ENCODE measurements at places on chromosomes 4 and X.

GRCh38 chrX:8927066-8927635 lies 106.8 kb downstream of the FAM9B start:
- no peak for DNase-seq

- DNase-seq = no peak
Measured at GRCh38 chr4:1044469-1045192, 33.2 kb downstream of the FGFRL1 start.

DNA sequence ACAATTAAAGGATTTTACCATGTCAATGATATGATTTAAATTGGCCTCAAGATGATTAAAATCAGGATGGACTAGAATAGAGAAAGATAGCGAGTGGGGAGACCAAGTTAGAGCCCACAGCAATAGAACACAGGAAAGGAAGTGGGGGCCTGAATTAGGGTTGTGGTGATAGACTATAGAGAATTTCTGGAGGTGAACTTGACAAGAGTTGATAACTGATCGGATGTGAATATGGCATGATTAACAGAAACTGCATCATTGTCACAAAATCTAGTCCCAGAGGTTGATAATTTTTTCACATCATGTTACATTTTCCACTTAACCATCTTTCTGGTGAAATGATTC lies 26.3 kb upstream of the TRPC3 start:
- no peak for DNase-seq

- DNase-seq = no peak
Measured at GRCh38 chrX:149818652-149819051, 36.9 kb downstream of the MAGEA9 start.

- DNase-seq = no peak
Measured at GRCh38 chrX:37684973-37685372, 618 bp upstream of the XK start.

DNA sequence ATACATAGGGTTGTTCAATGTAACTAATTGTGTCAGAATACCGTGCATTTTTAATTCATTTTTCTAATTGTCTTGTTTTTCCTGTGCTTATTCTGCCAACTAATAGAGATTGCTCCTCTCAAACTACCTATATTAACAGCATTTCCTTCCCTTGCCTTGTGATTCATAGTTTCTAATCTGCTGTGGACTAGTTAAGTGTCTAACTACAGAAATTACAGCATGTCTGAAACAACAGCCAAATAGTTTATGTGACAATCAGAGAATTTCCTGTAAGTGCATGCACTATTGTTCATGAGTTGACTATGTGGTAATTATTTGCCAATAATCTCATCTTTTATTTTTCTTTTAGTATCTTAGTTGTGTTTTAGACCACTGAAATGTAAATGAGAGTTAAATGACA lies 4.1 kb upstream of the SEC24B start:
- no peak for DNase-seq

DNA sequence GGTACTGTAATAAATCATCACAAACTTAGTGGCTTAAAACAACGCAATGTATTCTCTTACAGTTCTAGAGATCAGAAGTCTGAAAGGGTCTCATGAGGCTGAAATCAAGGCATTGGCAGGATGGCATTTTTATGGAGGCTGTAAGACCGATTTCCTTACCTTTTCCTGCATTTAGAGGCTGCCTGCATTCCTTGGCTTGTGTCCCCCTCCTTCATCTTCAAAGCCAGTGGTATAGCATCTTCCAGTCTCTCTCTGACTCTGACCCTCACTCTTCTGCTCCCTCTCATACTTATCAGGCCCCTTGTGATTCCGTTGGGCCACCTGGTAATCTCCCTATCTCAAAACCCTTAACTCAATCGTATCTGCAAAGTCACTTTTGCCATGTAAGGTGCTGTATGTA lies 258.2 kb upstream of the JADE1 start:
- no peak for DNase-seq

- DNase-seq = peak; percentile 12
Measured at GRCh38 chr4:82469791-82470345, 39.5 kb downstream of the ENOPH1 start.

GRCh38 chrX:83934220-83934619 lies 73.3 kb downstream of the CYLC1 start:
- DNase-seq = peak; percentile 1

GRCh38 chr4:8473920-8474590 lies 33.5 kb downstream of the TRMT44 start:
- no peak for DNase-seq

- no peak for DNase-seq
Measured at GRCh38 chr4:109211671-109212070, 90.8 kb downstream of the COL25A1 start.

DNA sequence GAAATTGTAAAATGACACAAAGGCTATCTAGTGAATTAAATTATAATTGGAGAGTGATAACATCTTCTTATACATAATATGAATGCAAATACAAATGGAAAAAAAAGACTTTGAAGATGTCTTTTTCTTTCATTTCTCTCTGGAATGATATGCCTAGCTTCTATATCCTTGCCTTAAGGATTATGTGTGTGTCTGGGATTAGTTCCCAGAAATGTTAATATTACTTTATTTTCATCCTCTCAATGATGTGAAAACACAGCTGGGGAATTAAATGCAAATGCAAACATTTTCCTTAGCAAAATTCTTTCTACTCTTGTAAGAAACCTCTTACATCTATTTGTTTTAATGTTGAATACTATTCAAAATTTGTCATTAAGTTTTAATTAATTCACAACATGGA lies 441.9 kb downstream of the FSTL5 start:
- DNase-seq = no peak

DNA sequence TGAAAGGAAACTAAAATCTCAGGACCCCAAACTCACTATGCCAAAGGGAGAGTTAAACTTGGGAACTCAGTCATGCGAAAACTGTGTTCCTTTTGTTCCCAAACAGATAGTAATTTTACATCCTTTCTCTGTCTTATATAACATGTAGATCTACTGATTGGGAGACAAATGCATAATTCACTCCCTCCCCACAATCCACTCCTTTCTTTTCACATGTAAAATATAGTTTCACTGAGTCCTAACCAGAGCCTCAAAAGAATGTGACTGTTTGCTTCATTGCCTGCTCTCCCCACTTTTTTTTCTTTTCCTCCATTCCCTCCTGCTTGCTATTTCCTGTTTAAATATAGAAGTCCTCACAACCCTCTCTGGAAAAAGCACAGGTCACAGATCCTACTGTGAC lies 699.3 kb upstream of the ADGRL3 start:
- no peak for DNase-seq

GRCh38 chr4:78437608-78438088 lies 113.9 kb upstream of the ANXA3 start:
- DNase-seq = no peak

DNA sequence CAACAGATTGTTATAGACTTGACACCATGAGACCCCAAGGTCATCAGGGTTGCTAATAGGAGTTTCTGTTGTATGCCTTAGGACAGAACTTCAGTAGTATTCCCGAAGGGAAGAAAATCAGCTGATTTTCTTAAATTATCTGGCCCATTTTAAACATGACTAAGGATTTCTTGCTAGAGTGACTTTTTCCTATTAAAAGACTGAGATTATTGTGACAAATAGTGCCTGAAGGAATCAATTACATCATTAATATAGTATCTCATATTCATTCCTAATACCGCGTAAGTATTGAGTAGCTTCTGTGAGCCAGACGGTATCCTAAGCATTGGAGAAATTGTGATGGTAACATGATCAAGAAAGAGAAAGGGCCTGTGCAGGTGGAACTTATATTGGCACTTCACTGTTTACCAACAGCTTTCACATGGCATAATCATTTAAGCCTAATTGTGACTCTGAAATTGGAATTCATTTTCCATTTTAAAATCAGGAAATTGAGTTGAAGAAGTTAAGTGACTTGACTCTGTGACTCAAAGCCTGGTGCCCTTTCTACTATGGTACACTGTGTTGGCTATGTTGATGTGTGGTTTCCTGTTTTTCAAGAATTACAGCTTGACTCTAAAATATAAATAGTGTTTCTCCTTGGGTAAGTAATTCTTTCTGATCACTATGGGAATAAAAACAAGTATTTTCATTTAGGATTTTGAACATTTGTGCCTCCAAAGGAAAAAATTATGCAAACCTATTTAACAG lies 4.1 kb downstream of the AFF1 start:
- DNase-seq = no peak

- DNase-seq = no peak
Measured at GRCh38 chr4:15250021-15250441, 177.8 kb upstream of the C1QTNF7 start.

- no peak for DNase-seq
Measured at GRCh38 chrX:42054256-42054655, 130.9 kb upstream of the CASK start.

- no peak for DNase-seq
Measured at GRCh38 chr4:172105918-172106317, 292.7 kb downstream of the GALNTL6 start.

DNA sequence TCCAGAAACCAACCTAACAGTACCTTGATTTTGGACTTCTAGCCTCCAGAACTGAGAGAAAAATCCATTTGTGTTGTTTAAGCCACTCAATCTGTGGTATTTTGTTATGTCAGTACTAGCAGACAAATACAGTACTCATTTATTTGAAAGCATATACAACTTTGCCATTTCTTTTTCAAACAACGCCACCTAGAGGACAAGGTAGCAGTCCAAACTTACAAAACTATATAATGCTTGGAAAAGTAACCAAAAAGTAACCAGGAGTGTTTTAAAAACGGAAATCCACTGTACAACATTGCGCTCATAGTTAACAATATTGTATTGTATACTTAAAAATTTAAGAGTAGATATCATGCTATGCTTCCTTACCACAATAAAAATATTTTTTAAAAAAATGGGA lies 37.0 kb upstream of the FGF13 start:
- peak; percentile 43 for DNase-seq

- no peak for DNase-seq
Measured at GRCh38 chrX:43025806-43026315, 247.9 kb upstream of the PPP1R2C start.

- peak; percentile 17 for DNase-seq
Measured at GRCh38 chr4:21948347-21949072, at the start of gene KCNIP4. KCNIP4 (minus strand) TSS chr4:21948772.

GRCh38 chr4:145734576-145735346 lies 54.8 kb downstream of the C4orf51 start:
- DNase-seq = no peak

DNA sequence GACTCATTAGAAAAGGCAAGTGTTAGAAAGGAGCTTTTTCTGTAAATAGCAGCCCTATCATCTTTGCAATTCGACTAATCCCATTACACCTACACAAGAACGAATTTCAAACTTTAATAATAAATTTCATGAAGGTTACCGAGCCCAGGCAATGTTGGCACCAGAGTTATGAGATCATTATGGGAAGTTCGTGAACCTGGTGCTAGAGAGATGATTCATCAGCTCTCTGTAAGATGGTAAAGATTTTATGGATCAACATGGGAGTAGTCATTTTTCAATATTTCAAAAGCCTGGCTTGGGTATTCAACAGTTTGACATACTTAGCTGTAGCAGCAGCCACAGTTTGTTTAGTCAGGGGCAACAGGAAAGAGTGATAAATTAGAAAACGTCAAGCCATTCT lies 35.8 kb downstream of the AMELX start:
- DNase-seq = no peak

GRCh38 chr4:114378305-114378903 lies 220.2 kb upstream of the UGT8 start:
- DNase-seq = no peak

GRCh38 chr4:89121387-89122068 lies 10.2 kb downstream of the TIGD2 start:
- DNase-seq = no peak

- DNase-seq = no peak
Measured at GRCh38 chrX:8278557-8278956, 107.5 kb upstream of the VCX2 start.

DNA sequence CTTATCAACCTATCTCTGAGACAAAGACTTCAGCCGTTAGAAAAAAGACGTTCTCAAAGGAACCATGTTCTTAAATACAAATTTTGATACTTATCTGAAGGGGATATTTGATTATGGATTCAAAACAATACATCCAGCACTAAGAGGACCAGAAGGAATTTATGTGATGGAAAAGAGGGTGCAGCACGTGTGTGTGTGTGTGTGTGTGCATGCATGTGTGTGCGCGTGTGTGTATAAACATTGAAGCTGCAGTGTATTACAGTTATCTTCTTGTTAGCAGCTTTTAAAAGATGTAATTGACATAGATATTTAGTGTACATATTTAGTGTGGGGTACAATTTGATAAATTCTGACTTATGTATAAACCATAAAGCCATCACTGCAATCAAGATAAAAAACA lies 44.9 kb downstream of the ANK2 start:
- no peak for DNase-seq

DNA sequence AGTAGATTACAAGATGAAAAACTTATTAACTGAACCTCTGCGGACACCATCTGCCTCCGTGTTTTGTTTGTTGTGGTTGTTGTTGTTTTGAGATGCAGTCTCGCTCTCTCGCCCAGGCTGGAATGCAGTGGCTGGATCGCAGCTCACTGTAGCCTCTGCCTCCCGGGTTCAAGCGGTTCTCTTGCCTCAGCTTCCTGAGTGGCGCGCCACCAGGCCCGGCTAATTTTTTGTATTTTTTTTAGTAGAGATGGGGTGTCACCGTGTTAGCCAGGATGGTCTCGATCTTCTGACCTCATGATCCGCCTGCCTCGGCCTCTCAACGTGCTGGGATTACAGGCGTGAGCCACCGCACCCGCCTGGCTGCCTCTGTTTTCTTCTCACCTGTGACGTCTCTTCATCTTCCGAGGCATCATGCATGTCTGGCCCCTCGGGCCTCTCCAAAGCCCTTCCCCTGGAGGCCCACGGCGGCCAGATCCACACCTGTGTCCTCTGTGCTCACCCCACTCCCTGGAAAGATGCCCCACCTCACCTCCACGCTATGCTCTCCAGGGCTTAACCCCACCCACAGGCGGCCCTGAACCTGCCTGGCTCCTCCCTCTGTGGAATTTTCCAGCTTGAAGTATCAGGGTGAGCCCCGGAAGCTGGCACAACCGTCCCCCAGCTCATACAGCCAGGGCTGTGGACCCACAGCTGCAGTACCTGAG lies 77.0 kb upstream of the MXD4 start:
- no peak for DNase-seq

DNA sequence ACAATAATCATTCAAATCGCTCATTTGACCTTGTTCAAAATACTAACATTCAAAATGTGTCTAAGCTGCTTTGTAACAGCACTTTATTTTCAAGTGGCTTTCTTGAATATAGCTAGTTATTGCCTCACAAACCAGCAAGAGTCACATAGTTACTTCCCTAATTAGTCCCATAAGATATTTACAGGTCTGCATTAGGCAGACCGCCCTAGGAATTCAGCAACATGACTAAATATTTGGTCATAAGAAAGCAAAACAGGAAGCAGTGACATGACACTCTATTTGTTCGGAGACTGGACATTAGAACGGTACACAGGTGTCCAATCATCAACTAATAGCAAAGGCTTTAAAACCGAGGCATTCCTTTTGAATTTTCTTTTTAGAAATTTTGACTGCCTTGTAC lies 262.0 kb downstream of the COL25A1 start:
- DNase-seq = no peak

DNA sequence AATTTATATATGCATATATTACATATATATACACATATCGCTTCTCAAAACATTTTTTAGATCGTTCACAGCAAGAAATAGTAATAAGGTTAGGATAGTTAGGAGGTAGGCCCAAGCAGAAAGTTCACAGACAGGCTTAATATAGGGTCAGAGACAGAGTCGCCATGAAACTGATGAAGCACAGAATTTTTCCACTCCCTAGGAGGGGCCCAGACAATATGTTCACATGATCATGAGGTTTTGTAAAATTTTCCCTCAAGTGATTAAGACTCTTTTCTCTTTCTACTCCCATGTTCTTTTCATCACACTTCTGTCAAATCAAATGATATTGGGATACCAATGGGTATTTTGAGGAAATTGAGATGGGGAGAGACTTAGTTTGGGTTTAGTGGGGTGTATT lies 5.2 kb upstream of the ENAM start:
- DNase-seq = peak; percentile 57

Data from KBM-7 (cell line).